ENCODE measurements at places on chromosomes 3 and 15.

- no peak for DNase-seq
Observed at GRCh38 chr3:78022232-78022631, 982.3 kb downstream of the ROBO2 start.

DNA sequence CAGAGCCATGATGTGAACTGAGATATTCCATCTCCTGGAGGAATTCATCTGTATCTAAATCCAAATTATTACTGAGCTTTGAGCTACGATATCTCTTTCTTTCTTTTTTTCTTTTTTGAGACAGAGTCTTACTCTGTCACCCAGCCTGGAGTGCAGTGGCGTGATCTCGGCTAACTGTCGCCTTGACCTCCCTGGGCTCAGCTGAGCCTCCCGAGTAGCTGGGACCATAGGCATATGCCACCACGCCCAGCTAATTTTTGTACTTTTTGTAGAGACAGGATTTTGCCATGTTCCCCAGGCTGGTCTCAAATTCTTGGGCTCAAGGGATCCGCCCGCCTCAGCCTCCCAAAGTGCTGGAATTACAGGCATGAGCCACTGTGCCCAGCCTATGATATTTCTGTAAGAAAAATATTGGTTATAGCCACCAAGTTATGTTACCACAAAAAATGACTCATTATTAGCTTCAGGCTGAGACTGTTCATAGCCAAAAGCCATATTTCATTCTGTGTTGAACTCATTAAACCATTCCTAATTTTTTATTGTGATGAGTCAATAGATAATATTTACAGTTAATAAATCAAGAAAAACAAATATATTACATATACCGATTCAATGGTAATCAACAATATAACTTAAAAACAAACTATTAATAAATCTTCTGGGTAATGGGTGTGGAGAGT, 27.1 kb upstream of the SLC30A4 start:
- no peak for DNase-seq

GRCh38 chr3:25493786-25494185, 65.7 kb downstream of the RARB start:
- DNase-seq: no peak

DNA sequence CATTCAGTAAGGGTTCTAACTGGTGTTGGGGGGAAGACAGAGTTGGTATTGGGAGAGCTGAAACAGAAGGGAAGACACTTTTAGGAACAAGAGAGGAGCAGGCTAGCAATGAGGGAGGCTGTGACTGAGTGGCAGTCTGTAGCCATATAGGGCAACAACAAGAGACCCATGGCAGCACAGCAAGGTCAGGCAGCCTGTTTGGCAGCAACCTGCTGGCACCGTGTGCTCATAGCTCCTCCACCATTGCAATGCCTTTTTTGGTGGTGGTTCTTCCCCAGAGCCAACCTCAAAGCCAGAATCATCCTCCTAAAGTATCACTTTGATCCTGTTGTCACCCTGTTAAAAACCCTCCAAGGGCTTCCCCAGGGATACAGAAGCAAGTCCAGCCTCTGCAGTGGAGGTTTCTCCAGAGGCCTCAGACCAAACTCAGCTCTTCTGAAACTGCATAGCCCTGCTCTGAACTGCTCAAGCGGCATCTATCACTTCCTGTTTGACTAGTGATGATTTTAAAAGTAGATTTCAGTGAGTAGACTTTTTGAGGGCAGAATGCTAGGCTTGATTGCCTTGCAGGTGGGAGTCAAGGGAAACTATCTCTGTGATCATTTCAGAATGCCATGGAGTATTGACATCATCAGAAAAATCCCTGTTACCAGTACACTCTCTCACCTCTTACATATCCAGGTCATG, 176.9 kb downstream of the STAC start:
- DNase-seq: no peak

- no peak for DNase-seq
Observed at GRCh38 chr15:51579012-51579411, 43.6 kb downstream of the DMXL2 start.

DNA sequence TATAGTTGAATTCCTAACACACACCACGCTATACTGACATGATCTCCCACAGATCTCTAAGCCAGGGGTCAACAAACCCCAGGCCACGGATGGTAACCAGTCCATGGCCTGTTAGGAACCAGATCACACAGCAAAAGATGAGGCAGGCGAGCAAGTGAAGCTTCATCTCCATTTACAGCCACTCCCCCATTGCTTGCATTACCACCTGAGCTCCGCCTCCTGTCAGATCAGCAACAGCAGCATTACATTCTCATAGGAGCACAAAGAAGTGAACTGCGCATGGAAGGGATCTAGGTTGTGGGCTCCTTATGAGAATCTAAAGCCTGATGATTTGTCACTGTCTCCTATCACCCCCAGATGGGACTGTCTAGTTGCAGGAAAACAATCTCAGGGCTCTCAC, 2.7 kb downstream of the PDCD7 start:
- DNase-seq: no peak

GRCh38 chr3:112779558-112780480, 66.8 kb downstream of the CD200R1L start:
- no peak for DNase-seq

DNA sequence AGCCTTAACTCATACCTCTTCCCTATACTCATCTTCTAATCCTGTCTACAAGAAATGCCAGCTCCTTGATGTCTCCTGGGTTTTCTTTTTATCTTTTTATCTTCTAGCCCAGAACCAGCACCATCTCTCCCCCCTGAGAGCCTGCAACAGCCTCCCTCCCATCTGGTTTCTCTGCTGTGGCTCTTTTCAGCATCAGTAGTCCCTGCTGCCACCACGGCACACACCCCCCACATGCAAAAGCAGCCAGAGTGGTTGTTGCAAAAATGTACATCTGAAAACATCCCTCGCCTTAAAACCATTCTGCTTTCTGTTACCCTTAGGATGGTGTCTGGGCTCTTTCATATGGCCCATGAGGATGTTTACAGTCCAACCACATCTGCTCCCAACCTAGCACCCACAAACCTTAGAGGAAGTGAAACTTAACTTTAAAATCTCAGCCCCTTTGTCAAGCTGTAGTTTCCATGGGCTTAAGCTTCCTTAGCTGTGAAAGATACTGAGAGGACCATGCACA, 775 bp downstream of the TTC21A start:
- no peak for DNase-seq

DNA sequence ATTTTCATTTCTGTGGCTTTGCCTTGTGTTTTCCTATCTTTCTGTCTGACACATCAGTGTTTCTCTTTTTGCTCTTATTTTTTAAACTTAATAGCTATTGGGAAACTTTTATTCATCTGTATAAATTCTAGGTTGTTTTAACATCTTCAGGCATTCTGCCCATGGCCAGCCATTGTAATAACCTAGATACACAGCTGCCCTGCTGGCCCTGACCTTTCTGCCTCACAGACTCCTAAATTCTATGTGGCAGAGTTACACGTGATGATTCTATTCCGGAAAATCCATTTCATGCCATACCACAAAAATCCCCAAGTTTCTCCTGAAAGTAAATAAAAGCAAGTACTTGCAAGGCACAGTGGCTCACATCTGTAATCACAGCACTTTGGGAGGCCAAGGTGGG, 150.1 kb downstream of the UACA start:
- DNase-seq: no peak

Data from stimulated activated CD4-positive, alpha-beta T cell treated with anti-CD3 and anti-CD28 coated beads, Interleukin-1b, Interleukin-23, amount 100 ng/mL, for 24 hours (primary cell).